Endothelial cell of umbilical vein (primary cell): ENCODE measurements at places on chromosomes 1 and 21. TPM values are rescaled to one million over a fixed set of nuclear protein-coding genes. Genes with fewer than 3 reads are reported as not detected.

DNA sequence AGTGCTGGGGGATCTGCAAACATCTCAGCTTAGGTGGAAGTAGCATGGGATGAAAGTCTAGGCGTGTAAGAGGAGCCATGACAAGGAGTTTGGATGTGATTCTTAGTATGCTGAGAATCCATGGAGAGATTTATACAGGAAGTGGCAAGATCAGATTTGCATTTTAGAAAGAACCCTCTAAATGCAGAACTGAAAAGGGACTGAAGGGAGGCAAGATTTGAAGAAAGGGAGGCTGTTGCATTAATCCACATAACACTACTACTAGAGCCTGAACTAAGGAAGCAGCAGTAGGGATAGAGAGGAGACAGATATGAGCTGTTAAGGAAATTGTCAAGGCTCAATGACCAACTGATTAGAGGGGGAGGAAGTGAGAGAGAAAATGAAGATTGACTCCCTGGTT is 9.8 kb downstream of the C1orf74 start:
- H3K27ac ChIP-seq = no peak overlapping the region
- no peaks in the 10 kb centered on the region for H3K36me3 ChIP-seq
- no peak for DNase-seq
- H3K4me3 ChIP-seq = no peak overlapping the region
- peaks cover 9% of the 10 kb centered on the region for H3K4me1 ChIP-seq

The ATP1A4 gene
- total RNA-seq = not detected in 2 replicates

The FLG2 gene
- not detected in 2 replicates for total RNA-seq

The RGS7 gene
- total RNA-seq = 0.44 and 1.2 TPM in 2 replicates

The ERG gene
- total RNA-seq = 210 and 223 TPM in 2 replicates
